ENCODE measurements at places on chromosomes 6 and 20.

DNA sequence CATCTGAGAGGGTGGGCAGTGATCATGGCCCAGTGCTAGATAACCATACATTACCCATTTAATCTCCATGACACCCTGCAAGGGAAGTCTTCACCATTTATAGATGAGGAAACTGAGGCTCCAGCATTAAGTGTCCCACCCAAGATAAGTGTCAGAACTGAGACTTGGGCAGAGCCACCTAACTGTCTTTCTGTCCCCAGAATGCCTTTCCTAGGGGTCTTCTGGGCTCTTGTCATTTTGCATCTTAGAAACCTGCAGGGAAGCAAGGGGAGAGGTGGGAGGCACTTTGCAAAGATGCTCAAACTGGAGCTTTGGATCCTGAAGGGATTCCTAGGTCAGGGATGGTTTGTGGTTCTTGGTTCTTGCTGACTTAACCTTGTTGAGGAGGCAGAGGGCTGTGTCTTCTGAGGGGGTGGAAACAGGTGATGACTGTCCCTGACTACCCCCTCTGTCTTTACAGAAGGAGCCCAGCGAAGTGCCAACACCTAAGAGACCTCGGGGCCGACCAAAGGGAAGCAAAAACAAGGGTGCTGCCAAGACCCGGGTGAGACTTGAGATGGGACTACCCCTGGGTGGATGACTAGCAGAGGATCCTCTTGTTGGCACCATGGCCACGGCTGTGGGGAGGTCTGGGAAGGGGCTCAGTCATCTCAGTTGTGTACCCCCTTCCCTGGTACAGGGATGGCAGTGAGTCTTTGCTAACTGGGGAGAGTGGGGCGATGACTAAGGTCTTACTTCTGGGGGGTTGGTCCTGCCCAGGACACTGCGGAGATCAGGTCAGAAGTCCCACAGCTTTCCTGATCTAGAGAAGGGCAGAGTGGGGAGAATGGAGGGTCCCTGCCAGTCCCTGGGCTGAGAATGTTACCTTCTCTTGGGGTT, 5.8 kb downstream of the HMGA1 start:
- DNase-seq: no peak

- no peak for DNase-seq
Measured at GRCh38 chr6:110938171-110938570, 20.3 kb upstream of the GTF3C6 start.

GRCh38 chr20:35207950-35208611, 18.4 kb upstream of the MMP24 start:
- DNase-seq: peak; percentile 65

DNA sequence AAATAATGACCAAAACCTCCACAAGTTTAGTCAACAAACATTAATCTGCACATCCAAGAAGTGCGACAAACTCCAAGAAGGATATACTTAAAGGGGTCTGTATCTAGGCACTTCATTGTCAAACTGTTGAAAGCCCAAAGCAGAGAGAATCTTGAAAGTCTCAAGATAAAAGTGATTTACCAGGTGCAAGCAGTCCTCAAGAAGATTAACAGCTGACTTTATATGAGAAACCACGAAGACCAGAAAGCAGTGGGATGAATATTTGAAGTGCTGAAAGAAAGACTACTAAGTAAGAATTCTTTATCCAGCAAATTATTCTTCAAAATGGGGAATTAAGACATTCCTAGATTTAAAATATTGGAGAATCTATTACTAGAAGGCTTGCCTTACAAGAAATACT, 58.4 kb upstream of the BLCAP start:
- no peak for DNase-seq

DNA sequence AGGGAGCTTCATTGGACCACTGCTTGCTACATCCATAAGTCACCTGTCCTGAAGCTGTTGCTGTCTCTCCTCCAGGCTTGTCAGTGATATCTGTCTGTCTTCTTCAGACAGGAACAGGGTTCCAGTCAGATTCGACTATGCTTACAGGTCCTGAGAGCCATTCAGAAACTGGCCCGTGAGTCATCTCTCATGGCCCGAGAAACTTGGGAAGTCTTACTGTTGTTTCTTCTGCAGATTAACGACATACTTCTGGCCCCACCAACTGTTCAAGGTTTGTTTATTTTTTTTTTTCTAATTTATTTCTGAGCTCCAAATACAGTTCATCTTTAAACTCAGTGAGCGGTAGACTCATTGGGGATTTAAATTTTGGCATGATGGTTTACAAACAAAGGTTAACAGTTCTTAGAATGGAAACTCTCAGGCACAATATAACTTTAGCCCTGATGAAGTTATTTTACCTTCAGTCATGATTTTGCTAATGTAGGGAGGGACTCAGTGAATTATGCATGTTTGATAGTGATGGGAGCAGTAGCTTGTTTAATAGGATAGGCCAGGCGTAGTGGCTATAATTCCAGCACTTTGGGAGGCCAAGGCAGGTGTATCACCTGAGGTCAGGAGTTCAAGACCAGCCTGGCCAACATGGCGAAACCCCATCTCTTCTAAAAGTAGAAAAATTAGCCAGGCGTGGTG, 24.7 kb downstream of the RALGAPB start:
- no peak for DNase-seq
